WTC11 (cell line): ENCODE measurements at places on chromosomes 13 and 19. TPM values are rescaled to one million over a fixed set of nuclear protein-coding genes. Genes with fewer than 3 reads are reported as not detected.
A peak's percentile ranks its signal among the peaks of the same experiment; 100 is the strongest.

GRCh38 chr19:46715975-46716671, 791 bp downstream of the PRKD2 start:
- DNase-seq: peak; percentile 63

GRCh38 chr13:110352735-110353134, 45.7 kb downstream of the COL4A2 start:
- DNase-seq: peak; percentile 83

DNA sequence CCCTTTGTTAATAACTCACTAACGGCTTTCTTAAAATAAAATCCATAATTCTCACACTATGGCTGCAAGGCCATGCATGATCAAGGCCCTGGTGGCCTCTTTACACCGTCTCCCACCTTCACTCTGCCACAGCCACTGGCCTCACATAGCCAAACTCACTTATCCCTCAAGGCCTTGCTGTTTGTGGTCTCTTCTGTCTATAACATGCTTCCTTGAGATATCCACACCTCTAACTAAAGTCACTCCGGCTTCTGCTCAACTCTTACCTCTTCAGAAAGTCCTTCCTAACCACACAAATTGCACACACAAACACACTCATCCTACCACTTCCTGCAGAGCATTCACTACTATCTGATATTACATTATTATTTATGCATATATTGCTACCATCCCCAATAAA, 262.5 kb downstream of the DIAPH3 start:
- no peak for DNase-seq

DNA sequence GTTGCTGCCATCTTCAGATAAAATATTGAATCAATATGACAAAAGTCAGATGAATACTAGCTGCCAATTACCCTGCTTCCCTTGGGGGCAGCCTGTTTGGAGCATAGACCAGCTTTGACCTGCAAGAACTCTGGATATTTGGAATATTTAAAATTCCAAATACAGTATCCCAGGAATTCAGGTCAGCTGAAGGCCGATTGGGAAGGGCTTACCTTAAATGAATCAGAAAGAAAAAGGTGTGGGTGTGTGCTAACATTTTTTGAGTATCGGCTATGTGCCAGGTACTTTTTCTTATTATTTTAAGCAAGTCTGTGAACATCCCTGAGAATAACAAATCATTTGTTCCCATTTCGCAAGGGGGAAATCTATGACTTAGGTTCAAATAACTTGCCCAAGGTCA, 1.8 kb upstream of the RUBCNL start:
- DNase-seq: no peak

DNA sequence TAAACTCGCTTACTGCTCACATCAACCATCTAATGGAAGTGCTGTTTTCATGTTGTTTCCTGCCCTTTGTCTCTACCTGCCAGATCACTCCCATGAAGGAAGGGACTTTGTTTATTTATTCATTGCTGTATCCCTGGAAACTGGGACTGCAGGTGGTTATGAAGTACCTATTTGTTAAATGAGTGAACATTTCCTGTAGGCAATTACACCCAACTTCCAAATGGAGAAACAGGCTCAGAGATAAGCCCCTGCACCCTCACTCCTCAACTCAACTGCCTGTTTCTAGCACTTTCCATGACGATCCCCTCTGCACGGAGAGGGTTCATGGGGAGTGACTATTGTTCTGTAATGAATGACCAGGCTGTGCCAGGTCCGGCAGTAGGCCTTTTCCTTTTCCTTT, 1.9 kb upstream of the SELENOW start:
- no peak for DNase-seq

NBEA gene
- 19.4 to 21.0 TPM (median 20.9 TPM) in 3 replicates for total RNA-seq

NLRP9 gene
- not detected in 3 replicates for total RNA-seq

- DNase-seq: no peak
Observed at GRCh38 chr13:94239135-94239534, 240.3 kb downstream of the DCT start.

ZNF441 gene
- 1.0 to 2.2 TPM (median 1.8 TPM) in 3 replicates for total RNA-seq

- no peak for DNase-seq
Observed at GRCh38 chr19:39809368-39809767, 24.6 kb downstream of the DYRK1B start.

GRCh38 chr13:60448907-60449510, 52.0 kb downstream of the TDRD3 start:
- no peak for DNase-seq

- peak; percentile 53 for DNase-seq
Observed at GRCh38 chr13:78609464-78610205, 6.3 kb upstream of the POU4F1 start.

KCNJ14 gene
- total RNA-seq: 1.1 to 1.4 TPM (median 1.1 TPM) in 3 replicates

GRCh38 chr19:14181906-14182305, 24.1 kb downstream of the ADGRL1 start:
- no peak for DNase-seq

DNA sequence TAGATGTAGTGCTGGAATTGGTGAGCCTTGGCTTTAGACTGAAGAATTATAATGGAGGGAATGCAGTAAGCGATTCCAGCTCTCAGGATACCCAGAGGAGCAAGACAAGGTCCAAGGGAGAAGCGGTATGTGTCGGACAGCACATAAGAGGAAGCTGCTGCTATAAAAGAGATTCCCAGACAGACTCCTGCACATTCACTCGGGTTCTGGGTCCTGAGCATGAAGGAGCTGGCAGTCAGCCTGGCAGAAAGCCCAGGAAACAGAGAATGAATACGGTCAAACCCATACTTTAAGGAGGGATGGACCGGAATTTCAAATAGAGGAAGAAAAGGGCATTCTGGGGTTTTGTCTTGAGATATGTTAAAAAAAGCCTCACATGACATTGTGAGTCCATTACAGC, 308.3 kb downstream of the DNAJC15 start:
- no peak for DNase-seq

KCNC3 gene
- 8.5 to 10.1 TPM (median 10.0 TPM) in 3 replicates for total RNA-seq

DNA sequence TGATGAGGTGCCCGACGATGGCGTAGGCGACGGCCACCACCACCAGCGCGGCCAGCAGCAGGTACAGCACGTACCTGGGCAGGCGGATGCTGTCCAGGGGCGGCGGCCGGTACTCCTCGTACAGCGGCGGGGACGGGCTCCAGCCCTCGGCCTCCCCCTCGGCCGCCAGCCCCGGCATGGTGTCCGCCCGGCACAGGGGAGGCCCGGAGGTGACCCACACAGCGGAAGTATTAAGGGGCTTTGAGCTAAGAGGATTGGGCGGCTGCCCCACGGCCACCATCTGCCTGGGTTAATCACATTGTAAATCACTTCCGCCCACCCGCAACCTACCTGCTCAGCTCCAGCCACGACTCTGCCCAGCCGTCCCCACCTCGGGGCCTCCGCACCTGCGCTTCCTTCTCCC, at the start of gene SMIM44:
Gene SMIM44, minus strand, starts transcription at position 216 of the 403 bp plus-strand sequence. Its CDS starts 38 bp downstream, at position 178.
- DNase-seq: no peak

DNA sequence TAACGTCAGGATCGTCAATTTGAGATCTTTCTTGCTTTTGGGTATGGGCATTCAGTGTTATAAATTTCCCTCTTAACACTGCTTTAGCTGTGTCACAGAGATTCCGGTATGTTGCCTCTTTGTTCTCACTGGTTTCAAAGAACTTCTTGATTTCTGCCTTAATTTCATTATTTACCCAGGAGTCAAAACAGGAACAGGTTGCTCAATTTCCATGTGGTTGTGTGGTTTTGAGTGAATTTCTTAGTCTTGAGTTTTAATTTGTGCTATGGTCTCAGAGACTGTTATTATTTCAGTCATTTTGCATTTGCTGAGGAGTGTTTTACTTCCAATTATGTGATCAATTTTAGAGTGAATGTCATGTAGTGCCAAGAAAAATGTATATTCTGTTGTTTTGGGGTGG, 153.1 kb downstream of the PCDH17 start:
- no peak for DNase-seq

GRCh38 chr13:107807306-107808073, 407.8 kb downstream of the LIG4 start:
- DNase-seq: no peak

DNA sequence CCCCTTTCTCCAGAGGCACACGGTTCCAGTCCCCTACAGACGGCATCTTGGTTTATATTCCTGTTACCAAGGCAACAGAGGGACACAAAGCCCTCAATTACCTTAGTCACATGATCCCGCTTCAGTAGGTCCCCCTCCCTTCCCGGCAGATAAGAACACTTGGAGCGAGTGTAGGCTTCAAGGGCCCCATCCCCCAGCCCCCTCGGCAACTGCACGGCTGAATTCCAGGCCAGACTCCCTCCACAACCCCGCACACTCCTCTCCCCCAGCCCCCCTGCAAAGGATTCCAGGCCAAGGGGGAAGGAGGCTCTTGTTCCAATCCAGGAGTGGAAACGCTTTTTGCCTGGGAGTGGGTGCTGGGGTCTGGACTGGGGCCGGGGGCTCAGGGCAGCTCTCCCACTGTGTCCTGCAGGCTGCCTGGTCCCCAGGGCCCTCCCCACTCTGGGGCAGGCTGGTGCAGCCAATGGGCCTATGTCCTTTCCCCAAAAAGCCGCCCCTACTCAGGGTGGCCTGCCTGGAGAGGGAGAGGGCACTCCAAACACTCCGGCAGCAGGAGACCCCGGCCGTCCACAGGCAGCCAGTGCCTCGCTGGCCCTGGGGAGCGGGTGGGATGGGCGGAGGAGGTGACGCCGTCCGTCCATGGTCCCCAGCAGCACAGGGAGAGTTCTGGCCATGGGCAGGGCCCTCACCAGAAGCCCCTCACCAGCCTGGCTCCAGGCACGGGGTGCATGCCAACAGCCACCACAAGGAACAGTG, 62.6 kb downstream of the MLLT1 start:
- DNase-seq: peak; percentile 48

ADGRE3 gene
- total RNA-seq: not detected in 3 replicates

- DNase-seq: no peak
Observed at GRCh38 chr19:33385956-33386355, 12.4 kb downstream of the CEBPG start.

GRCh38 chr19:39430675-39431593, 4.8 kb downstream of the RPS16 start:
- no peak for DNase-seq

GFY gene
- total RNA-seq: 0.85 to 1.4 TPM (median 0.87 TPM) in 3 replicates

DNA sequence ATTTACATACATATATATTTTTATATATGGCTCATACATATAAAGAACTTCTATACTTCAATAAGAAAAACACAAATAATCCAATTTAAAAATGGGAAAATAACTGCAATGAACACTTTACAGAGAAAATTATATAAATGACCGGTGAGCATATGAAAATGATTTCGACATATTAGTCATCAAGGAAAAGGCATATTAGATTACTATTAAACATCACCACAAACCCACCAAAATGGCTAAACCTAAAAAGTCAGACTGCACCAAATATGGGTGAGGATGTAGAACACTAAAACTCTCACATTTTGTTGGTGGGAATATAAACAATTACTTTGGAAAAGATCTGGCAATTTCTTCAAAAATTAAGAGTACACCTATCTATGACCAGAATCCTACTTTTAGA, 316.2 kb downstream of the ENOX1 start:
- DNase-seq: no peak

DNA sequence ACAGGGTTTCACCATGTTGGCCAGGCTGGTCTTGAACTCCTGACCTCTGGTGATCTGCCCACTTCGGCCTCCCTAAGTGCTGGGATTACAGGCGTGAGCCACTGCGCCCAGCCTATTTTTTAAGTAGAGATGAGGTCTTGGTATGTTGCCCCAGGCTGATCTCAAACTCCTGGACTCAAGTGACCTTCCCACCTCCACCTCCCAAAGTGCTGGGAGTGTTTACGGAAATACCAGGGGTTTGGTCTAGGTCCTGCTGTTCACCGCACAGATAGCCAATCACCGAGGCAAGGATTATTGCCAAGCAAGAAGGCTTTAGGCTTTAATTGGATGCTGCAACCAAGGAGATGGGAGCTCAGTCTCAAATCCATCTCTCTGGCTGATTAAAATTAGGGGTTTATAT, 11.6 kb downstream of the CLEC4G start:
- no peak for DNase-seq

DNA sequence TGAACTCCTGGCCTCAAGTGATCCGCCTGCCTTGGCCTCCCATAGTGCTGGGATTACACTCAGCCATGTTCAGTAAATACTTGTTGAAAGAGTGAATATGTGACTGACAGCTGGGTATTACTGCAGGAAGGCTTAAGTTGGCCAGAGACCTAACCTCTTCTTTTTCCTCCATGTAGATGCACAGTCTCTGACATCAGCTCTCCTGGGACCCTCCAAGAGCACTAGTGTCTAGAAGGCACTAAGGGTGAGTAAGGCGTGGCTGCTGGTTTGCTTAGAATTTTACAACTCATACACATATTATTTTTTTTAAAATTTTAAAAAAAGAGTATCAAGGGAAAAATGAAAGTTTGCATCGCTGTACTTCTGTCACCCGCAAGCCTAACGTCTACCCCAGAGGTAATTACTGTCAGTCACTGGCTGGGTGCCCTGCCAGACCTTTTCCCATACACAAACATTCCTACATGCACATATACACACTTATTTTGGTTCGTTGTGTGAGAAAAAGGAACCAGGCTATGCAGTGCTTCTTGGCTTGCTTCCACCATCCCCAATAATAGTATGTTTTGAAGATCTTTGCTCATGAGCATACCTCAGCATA, 122.0 kb downstream of the SIPA1L3 start:
- DNase-seq: no peak

IGSF23 gene
- total RNA-seq: not detected in 3 replicates

DNA sequence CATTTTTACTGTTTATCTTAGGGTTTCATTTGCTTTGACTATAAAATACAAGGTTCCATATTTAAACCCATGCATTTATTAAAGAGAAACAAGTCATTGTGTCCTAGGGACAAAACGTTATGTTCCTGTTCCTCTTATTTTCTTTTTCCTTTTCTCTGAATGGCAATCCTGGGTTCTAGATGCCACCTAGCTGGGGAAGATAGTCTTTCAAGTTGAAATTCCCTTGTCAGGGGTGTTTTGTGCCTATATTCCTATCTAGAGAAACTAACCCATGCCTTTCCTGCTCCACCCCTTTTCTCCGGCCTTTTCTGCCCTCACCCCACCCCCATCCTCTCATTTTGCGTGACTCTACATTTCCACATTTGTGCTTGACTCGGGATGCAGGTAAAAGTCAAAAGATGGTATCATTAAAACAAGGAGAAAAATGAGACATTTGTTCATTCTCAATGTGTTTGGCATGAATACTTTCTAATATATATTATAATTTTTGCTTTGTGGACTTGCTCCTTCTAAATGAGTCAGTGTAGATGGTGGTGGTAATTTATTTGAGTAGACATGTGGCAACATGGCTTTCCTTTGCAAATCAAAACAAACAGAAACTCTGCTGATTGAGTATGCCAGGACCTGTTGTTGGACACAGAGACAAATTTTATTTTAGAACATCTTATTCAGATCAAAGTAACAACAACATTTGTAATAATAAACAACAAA, 26.8 kb upstream of the STARD13 start:
- no peak for DNase-seq

- DNase-seq: no peak
Observed at GRCh38 chr19:45598267-45599001, 3.6 kb downstream of the GPR4 start.

SYNE4 gene
- 17.6 to 28.5 TPM (median 27.9 TPM) in 3 replicates for total RNA-seq

GRCh38 chr19:1491114-1491848, at the start of gene REEP6:
TSS of gene REEP6 (plus strand) at chr19:1491181. CDS start at chr19:1491270, 89 bp downstream.
- no peak for DNase-seq

DNA sequence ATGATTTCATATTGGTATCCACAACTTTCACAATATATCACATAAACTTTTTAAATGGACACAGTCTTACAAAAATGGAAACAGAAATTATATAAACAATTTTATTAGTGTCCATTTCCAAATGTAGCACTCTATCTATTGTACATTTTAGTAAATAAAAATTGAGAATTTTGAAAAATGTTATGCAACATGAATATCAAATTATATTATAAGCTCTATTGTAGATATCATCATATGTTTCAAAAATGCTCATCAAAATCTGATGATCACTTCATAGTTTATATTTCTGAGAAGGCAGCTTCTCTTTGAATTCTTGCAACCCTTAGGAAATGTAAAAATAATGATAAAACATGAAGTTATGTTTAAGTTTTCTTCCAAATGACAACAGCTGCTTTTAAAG, 1928.6 kb downstream of the PCDH9 start:
- no peak for DNase-seq

KEAP1 gene
- 65.1 to 74.9 TPM (median 68.7 TPM) in 3 replicates for total RNA-seq

KLK13 gene
- 3.1 to 5.0 TPM (median 4.5 TPM) in 3 replicates for total RNA-seq
